M059J (cell line): ENCODE measurements at places on chromosomes 16 and 17. TPM values are rescaled to one million over a fixed set of nuclear protein-coding genes. Genes with fewer than 3 reads are reported as not detected.
A peak's percentile ranks its signal among the peaks of the same experiment; 100 is the strongest.

The SLFN14 gene
- total RNA-seq: not detected in 2 replicates

The KRTAP4-4 gene
- total RNA-seq: not detected in 2 replicates

- no peak for DNase-seq
These were observed 9.0 kb downstream of the DECR2 start for GRCh38 chr16:410516-411178.

- no peak for DNase-seq
These were observed 319.0 kb upstream of the IRX3 start for GRCh38 chr16:54605536-54606066.

GRCh38 chr17:60390186-60390585, 1.7 kb downstream of the USP32 start:
- peak; percentile 74 for DNase-seq

The KRT20 gene
- total RNA-seq: 0.17 TPM in 1 of 2 replicates, not detected in the other

DNA sequence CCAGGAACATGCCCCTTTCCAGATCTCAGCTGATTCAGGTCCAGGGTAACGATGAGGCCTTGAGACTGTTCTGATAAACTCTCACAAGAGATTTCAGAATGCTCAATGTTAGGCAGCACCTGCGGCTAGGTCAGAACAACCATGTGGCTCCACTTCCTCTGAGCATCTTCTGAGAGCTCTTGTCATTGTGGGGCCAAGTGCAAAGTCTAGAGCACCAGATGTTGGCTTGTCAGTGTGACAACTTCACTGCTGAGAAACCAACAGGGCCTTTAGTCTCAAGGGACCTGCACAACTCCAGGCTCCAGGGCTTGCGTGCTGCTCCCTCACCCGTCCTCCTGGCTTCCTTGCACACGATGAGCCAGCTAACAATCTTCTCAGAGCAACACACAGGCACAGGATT, 29.0 kb downstream of the FCSK start:
- no peak for DNase-seq

GRCh38 chr17:39622380-39623006, 4.3 kb upstream of the PPP1R1B start:
- peak; percentile 51 for DNase-seq

The MYH8 gene
- not detected in 2 replicates for total RNA-seq

- no peak for DNase-seq
These were observed 49.0 kb upstream of the SKAP1 start for GRCh38 chr17:48479014-48479402.

The PPP4C gene
- total RNA-seq: 143 and 169 TPM in 2 replicates

DNA sequence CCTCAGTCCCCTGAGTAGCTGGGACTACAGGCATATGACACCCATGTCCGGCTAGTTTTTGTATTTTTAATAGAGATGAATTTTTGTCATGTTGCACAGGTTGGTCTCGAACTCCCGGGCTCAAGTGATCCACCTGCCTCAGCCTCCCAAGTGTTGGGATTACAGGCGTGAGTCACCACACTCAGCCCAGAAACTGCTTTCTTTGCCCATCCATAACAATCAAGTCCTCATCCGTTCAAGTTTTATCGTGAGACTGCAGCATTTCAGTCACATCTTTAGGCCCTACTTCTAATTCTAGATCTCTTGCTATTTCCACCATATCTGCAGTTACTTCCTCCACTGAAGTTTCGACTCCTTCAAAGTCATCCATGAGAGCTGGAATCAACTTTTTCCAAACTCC, 6.4 kb downstream of the NPRL3 start:
- DNase-seq: no peak

GRCh38 chr16:70642633-70643032, 3.7 kb upstream of the IL34 start:
- DNase-seq: no peak

The ST6GALNAC2 gene
- total RNA-seq: 2.1 and 5.9 TPM in 2 replicates

GRCh38 chr16:31568577-31569359, 41.1 kb downstream of the AHSP start:
- no peak for DNase-seq

DNA sequence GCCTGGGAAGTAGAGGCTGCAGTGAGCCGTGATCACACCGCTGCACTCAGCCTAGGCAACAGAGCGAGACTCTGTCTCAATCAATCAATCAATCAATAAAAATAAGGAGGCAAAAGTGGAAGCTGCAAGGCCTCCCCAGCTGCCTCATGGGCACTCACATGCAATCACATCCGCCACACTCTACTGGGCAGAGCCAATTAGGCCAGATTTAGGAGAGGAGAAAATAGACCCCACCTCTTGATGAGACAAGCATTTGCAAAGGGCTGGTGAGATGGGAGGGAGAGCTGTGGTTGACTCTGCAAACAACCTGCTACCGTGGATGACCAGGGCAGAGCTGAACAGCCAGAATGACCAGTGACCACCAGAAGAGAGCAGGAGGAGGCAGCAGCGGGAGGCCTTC, 14.7 kb upstream of the GSG1L start:
- DNase-seq: no peak

The CIAO2B gene
- 183 and 280 TPM in 2 replicates for total RNA-seq

The C16orf86 gene
- 0.27 and 0.81 TPM in 2 replicates for total RNA-seq

- no peak for DNase-seq
These were observed 34.9 kb upstream of the GSG1L start for GRCh38 chr16:28098171-28098958.

The SDR42E1 gene
- total RNA-seq: 0.64 and 1.3 TPM in 2 replicates

GRCh38 chr17:33977729-33978514, 277.2 kb upstream of the CCL2 start:
- peak; percentile 42 for DNase-seq

DNA sequence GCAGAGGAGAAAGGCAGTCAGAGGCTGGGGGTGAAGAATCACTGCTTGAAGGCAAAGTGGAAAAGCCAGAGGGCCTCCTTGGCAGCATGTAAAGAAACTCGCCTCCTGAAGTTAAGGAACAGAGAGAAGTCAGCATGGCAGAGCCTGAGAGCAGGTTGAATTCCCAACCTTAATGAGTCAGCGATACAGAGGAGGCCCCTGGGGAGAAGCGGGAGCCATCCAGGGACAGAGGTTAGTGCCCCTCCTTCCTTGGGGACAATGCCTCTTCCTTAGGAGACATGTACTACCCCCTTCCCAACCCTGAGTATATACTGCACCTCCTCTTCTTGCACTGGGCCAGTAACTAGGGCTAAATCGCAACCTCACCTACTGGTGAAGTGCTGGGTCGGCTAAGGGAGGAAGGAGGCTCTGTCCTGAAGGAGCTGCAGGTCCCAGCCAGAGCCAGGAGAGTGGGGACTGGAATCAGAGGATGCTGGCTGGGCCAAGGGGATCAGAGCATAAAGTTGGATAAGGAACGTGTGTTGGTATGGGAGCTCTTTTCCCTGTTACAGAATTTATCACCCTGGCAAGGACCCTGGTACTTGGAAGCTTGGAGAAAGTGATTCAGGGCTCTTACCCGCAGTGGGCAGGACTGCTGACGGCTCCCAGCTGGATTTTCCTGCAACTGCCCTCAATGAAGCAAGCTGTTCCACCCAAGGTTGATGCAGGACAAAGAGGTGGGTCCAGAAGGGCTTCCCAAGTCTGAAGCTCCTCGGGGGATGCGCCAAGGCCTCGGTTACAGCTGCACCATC, 5.4 kb upstream of the AANAT start:
- no peak for DNase-seq

GRCh38 chr17:72380737-72381136, 259.9 kb downstream of the SOX9 start:
- DNase-seq: no peak

GRCh38 chr17:20797292-20797691, 217.8 kb downstream of the CDRT15L2 start:
- no peak for DNase-seq

DNA sequence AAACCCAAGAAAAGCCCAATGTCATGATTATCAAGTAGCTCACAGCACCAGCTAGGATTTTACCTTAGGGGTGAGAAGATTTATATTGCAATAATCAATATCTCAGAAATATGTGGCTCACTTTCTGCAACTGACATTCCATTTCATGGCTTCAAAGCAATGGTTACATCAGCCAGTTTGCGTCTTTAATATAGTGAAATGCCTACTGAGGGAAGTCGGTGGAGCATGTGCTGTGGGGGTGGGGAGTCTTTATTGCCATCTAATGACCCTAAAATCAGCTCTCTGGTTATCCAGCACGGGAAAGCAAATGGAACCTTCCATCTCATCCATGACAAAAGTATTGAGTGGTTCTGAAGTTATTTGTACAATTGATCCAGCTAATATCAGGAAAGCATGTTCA, 395.5 kb downstream of the CA10 start:
- no peak for DNase-seq

DNA sequence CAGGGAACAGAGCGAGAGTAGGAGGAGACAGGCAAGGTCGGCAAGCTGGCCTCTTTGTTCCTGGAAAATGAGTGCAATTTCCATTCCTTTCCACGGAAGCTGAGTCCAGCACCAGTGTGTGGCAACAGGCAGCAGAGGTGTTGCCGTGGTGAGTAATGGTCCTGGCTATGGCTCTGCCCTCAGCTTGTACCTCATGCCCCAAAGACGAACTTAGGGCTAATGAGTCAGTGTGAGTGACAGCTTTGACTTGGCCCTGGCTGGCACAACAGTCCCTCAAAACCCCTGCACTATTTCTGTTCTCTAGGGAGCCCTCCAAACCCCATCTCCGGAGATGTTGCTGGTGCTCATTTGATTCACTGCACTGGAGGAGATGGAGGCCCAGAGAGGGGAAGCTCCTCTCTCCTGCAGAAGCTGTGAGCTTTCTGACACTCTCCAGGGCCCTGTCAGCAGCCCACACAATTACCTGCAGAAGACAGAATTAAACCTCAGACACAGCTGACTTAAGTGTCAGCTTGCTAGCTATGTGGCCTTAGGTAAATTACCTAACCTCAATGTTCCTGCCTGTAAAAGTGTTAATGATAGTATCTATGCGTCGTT, 129.9 kb downstream of the TMEM132E start:
- peak; percentile 19 for DNase-seq

DNA sequence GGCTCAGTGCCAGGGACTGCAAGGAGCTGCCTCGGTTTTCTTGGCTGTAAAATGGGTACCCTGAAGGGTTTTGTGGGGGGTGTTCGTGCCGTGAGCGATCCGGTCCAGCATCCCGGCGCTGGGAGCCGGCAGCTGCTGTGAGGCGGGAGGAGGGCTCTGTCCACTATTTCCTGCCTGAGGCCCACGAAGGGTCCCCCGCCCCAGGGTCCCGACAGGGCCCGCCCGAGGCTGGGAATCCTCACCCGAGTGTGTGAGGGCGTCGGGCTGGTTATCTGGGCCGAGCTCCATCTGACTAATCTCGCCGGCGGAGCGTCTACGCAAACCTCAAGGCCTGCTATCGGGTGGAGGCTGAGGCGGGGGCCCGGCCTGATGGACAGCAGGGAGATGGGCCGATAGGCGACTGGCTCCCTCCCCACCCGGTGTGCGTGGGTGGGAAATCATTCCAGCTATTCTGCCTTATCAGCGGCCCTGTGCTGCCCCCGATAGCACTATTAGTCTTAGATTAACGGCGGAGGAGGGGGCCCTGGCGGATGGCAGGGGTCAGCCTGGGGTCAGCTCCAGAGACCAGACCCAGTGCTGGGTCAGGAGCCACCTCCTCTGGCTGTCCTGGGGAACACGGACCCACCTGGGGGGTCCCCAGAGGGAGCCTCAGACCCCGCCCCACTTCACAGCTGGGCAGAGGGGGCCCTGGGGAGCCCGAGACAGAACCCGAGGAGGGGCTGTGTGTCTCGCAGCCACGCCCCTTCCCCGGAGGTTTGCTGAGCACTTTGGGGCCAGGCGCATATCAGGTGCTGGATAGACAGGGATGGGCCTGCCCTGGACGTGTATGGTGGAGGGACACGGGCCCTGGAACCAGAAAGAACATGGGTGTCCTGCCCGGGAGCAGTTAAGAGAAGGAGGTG, 44.7 kb downstream of the ZFPM1 start:
- no peak for DNase-seq

DNA sequence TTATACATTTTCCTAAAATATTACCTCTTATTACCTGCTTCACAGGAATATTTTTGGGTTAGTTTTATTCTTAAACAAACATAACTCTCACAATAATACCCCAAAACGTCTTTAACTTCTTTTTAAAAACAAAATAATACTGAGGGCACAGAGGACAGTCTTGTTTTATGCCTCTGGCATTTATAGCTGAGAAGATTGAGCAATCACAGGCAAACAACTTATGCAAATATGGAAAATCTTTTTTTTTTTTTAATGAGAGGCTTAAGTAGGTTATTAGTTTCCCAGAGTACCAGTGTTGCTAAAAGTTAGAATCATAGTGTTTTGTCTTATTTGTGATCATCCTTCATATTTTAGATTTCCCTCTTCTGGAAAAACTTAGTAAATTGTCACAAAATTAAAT, 195.0 kb downstream of the FTO start:
- DNase-seq: no peak

GRCh38 chr16:12573300-12573699, 230.4 kb downstream of the CPPED1 start:
- DNase-seq: no peak

GRCh38 chr17:48026502-48027321, 10.9 kb downstream of the COPZ2 start:
- peak; percentile 86 for DNase-seq

GRCh38 chr17:81983011-81983638, 5.7 kb downstream of the ASPSCR1 start:
- DNase-seq: no peak

DNA sequence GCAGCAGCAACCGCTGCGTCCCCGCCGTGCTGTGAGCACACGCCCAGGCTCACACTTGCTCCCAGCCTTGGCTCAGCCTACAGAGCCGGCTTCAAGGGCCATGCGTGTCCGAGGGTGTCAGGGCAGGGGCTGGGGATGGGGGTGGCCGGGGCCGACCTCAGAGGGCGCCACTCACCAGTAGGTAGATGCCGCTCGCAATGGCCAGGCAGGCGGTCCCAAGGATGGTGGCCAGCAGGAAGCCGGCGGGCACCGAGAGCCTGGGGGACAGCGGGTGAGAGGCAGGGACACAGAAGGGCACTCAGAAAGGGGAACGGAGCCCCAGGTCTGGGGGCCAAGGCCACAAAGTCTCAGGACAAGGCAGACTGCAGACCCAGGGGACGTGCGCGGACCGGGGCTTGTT, 4.9 kb downstream of the CYBA start:
- no peak for DNase-seq

DNA sequence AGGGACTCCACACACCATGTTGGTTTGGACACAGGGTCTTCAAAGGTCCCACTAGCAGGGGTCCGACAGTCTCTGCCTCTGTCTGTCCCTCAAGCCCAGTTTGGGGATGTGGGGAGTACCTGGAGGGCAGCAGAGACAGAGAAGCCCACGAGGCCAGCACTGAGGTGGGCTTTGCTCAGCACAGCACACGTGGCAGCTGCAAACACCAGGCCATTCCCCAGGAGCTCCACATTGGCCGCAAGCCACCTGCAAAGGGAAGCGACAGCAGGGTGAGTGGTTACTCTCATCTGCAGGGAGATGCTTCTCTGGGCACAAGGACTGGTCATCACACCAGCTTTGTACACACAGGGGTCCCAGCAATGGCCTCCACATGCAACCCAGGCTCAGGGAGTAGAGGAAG, 62.0 kb downstream of the ABCC6 start:
- DNase-seq: no peak

GRCh38 chr16:89613954-89614459, 565 bp downstream of the DPEP1 start:
- no peak for DNase-seq

GRCh38 chr16:83581082-83581481, 226.7 kb upstream of the HSBP1 start:
- peak; percentile 32 for DNase-seq
